ENCODE measurements at places on chromosomes 5 and 9.

- DNase-seq = no peak
These were observed 234.6 kb upstream of the ADRA1B start for GRCh38 chr5:159681661-159682060.

GRCh38 chr9:96654450-96655197 is 493 bp downstream of the PRXL2C start:
- peak; percentile 68 for DNase-seq

DNA sequence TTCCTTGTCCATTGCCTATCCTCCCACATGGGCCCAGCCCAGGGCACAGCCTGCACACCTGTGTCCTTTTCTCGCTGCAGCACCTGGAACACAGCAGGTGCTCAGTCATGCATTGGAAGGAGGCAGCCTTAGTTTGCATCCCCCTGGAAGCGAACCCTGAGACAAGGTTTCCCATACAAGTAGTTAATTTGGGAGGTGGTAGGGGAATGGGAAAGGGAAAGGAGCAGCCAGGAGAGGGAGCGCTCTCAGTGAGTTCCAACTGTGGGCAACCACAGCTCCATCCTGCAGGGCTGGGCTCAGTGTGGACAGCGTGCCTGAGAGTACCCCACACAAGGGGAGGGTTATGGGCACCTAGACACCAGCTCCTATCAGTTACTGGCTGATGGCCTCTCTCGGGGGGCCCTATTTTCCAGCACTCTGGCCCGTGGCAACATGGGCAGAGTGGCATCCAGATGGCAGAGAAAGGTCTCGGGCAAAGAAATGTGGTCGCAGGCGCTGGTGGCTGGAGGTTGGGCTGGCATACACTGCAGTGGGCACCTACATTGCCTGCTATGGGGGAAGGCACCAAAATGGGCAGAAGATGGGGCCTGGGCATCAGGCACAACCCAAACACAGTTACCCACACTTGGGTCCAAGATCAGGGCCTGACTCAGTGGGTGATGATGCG is 50.1 kb downstream of the TSPAN17 start:
- peak; percentile 18 for DNase-seq

DNA sequence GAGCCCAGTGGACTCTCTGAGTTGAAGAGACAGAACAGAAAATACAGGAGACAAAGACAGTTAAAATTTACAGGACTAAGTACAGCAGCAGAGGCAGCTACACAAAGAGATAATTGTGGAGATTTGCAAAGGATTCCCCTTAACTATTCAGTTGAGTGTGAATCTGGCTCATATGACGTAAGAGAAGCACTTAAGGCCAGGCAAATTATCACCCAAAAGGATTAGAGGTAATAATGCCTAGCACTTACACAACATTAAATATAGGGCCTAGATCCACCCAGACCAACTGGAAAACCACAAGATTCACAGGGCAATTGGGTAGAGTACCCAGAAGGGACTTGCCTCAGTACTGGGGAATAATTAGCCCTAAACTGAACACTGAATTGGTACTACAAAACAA is 41.3 kb downstream of the ADAMTS6 start:
- peak; percentile 9 for DNase-seq

DNA sequence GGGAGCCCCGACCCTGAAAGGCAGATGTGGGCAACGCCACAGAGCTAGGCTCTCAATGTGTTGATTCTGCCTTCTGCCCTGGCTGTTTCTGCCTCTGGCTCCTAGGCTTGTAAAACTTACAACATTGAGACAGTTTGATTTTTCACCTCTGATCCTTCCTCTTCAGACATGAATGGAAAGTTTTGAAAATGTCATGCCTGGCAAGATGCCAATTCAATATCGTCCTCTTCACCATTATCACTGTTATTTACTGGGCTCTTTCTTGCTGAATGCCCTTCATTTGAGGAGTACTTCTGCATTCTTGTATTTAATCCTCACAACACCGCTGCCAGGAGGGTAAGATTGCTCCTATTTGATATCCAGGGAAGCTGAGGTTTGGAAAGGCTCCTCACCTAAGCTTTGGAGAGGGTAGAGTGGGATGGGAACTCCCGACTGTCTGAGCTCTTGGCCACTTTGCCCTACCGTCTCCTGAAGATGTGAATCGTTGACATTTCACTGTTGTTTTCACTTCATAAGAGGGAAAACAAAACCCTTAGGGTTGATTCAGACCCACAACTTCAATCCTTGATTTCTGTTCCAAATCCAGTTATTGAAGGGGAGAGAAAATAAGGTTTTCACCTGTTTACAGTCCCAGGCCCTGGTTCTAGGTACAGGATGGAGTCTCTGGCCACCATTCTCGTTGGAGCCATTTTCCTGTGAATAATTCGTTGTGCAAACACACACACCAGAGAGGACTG is 12.7 kb upstream of the FGF1 start:
- no peak for DNase-seq

- no peak for DNase-seq
These were observed 29.0 kb downstream of the PDE6A start for GRCh38 chr5:149915392-149916260.

DNA sequence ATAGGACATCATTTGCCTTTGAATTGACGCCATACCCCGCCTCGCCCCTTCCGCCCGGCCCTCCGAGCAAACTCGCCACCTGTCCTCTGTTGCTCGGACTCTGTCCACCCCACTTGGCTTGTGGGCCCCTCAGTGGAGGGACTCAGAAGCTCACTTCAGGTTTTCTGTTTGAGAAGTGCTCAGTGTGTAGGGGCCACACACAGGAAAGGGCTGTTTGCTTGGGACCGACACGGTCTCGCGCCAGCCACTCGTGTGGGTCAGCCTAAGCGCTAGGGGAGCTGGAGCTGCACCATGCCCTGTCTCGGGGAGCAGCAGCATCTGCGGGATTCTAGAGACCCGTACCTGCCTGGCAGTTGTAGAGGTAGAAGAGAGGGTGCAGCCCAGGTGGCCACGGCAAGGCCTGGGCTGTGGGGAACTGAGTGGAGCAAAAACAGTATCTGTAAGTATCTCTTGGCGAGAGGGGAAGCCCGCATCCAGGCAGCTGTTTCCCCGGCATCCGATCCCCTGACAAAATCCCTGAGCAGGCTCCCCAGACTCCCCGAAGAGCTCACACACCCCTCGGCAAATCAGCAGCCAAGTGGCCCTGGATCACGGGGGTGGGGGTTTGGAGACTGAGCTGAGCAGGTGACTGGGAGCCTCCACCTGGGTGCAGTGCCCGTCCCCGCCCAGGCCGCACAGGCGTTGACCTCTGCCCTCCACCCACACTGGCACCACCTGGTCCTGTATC is 52.2 kb downstream of the COL5A1 start:
- no peak for DNase-seq

- DNase-seq = no peak
These were observed 316.1 kb downstream of the GADD45G start for GRCh38 chr9:89920951-89921350.

DNA sequence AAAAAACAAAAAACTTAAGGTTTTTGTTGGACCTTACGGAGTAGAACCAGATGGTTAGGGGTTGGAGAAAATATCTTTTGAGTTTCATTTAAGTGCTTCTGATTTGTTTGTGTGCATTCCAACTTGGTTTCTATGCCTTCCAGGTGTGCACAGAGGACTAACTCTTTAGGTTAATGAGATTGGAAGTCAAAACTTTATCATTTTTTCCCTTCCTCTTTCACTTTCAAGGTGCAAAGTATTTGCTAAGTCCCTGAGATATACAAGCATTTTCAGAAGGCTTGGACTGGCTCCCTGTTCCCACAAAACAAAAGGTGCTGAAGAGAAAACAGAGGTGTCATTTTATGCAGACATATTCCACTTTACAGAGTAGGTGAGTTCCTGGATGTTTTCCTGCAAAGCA is 30.3 kb upstream of the CER1 start:
- DNase-seq = no peak

DNA sequence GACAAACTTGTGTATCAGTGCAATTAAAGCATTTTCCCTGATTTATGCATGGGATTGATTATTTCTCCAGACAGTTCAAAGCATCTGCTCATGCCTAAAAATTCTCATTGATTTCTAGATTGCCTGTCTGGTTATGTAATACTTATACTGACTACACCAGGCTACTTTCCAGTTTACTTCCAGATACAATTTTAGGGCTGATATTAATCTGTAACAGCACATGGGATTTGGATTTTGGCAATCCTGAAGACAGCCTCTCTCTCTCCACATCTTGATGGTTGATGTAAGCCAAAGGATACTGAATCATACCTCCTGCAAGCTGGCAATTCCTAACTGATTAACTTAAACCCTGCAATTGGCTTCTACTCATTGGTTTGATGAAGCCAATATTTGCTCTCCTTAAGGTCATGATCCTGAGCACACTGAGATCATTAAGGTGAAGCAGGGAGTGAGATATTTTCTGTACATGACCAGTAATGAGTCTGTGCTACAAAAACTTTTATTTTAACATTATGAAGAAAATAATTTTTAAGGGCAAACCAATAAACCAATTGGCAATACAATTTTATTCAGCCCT is 25.7 kb upstream of the FBXL7 start:
- no peak for DNase-seq

DNA sequence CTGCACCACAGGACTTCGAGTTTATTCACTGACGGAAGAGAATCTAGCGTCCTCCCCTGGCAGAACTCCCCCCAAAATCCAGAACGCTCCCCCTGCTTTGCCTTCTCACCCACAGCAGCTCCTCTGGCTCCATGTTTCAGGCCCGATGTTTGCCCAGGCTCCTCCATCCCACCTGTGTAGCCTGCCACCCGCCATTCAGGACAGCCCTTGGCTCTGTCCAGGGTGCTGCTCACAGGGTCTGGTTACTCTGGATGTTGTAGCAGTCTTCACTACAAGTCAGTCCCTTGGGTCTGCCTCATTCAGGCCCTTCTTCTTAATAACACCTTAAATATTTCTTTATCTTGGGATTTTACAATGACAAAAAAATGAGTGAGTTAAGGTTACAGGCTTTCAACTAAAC is 41.3 kb upstream of the SV2C start:
- no peak for DNase-seq

- no peak for DNase-seq
These were observed 110.7 kb downstream of the CFAP95 start for GRCh38 chr9:69931340-69931739.

DNA sequence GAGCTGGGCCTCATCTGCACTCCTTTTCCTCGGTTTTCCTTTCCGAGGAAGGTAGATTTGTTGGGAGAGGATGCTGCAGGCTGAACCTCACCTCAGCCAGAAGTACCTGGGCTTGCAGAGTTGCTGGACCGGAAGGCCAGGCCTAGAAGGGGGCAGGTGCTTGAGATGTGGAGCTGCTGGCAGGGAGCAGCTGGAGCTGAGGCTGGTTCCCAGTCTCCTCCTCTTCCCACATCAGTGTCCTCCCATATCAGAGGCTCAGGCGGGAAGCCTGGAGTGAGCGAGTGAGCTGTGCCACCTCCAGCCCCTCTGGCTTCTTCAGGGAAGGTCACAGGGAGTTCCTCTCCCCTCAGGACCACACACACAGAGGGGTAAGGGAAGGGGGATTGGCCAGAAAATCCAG is 259.4 kb downstream of the GADD45G start:
- DNase-seq = no peak

- no peak for DNase-seq
These were observed 69.3 kb upstream of the IL17B start for GRCh38 chr5:149448431-149448830.

DNA sequence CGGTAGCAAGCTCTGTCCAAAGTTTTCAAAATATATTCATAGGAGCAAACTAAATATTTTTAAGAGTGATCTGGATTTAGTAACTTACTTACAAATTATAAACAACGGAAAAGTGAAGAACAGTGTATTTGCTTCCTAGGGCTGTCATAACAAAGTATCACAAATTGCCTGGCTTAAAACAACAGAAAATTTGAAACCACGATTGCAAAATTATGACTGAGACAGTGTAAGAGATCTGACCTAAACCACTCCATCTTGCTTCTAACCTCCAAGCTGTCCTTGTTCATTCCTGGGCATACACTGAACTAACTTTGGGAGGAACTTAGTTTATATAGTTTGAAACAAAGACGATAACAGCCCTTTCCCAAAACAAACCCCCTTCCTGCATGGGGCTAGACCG is 202.0 kb upstream of the CDH6 start:
- no peak for DNase-seq

GRCh38 chr5:69444127-69444754 is 29.3 kb downstream of the MARVELD2 start:
- DNase-seq = no peak

- no peak for DNase-seq
These were observed 345 bp downstream of the DNAI1 start for GRCh38 chr9:34458959-34459340.

DNA sequence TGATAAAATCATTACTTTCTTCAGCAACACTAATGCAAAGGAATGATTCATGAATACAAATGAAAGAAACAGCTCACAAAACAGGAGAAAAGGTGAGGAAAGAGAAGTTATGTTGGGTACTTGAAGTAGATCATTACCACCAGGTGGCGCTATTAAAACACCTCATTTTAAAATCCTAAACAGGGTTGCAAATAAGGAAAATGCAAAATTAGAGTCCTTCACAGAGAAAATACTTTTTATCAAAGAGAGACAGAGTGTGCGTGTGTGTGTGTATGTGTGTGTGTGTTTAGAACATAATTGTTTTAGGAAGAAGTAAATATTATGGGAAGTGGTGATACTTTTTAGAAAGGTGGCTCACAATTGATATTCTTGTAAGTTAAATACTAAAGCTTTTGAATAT is 49.5 kb upstream of the CD180 start:
- peak; percentile 51 for DNase-seq

- no peak for DNase-seq
These were observed 104.0 kb downstream of the PTTG1 start for GRCh38 chr5:160525471-160526261.
